ENCODE measurements at places on chromosomes 7 and 10.

GRCh38 chr10:103855852-103856796, 748 bp upstream of the SH3PXD2A start:
- DNase-seq: no peak

- DNase-seq: no peak
Measured at GRCh38 chr7:55172161-55172560, 153.3 kb downstream of the EGFR start.

DNA sequence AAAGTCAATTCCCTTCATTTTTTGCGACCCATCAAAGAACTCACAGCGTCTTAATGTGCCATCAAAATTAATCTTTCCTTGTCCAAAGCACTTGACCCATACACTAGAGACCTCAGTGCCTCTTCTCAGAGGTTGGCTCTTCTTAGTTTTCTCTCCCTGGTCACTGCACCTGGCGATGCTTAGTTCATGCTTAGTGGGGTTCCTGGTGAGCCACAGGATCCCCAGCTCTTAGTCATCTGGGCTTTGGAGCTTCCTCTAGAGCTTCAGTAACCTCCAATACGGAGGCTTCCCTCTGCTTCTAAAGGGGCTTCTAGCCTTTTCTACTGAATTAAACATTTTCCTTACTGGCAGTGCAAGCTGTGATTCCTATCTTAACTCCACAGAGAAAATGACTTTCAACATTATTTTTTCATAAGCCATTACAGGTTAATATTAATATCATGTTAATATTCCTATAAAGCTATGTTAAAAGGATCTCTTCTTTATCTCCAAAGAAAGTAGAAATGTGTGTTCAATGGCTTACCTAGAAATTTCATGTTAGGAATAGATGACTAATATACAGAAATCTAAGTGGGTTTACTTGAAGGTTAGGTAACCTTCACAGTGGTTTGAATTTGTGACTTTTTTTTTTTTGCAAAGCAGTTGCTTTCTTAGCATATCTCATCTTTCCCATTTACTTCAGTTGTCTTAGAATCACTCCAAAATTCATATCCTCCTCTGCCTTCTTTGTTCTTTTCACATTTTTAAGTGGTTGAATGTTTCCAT, 295.2 kb downstream of the CAMK1D start:
- no peak for DNase-seq

DNA sequence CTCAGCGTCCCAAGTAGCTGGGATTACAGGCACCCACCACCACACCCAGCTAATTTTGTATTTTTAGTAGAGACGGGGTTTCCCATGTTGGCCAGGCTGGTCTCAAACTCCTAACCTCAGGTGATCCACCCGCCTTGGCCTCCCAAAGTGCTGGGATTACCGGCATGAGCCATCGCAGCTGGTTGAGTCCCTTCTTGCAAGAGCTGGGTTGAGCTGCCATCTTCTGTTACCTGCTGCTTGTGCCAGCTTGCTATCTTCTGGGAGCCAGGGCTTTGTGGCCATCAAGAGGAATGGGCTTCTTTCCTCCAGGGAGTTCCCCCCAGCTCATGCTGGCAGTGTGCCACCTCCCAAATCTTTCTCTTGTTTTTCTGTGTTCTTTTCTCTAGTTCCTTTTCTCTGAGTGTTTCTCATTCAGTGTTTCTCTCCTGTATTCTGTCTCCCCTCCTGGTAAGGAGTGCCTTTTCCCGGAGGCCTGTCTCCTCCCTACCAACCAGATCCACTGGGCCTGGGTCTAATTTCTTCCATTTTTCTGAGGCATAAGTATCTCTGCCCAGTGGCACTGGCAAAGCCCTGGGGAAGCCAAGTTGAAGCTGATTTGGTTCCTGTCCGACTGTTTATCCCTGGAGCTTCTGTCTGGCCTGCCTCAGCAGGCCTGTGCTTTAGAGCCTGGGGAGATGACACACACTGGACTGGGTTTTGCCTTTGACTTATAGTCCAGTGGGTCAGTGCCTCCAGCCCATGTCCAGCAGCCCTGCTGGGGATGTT, 3.7 kb downstream of the DBNL start:
- DNase-seq: no peak

- no peak for DNase-seq
Measured at GRCh38 chr10:70565556-70566514, 36.7 kb downstream of the PRF1 start.

GRCh38 chr7:8618441-8619070, 185.1 kb downstream of the NXPH1 start:
- no peak for DNase-seq

DNA sequence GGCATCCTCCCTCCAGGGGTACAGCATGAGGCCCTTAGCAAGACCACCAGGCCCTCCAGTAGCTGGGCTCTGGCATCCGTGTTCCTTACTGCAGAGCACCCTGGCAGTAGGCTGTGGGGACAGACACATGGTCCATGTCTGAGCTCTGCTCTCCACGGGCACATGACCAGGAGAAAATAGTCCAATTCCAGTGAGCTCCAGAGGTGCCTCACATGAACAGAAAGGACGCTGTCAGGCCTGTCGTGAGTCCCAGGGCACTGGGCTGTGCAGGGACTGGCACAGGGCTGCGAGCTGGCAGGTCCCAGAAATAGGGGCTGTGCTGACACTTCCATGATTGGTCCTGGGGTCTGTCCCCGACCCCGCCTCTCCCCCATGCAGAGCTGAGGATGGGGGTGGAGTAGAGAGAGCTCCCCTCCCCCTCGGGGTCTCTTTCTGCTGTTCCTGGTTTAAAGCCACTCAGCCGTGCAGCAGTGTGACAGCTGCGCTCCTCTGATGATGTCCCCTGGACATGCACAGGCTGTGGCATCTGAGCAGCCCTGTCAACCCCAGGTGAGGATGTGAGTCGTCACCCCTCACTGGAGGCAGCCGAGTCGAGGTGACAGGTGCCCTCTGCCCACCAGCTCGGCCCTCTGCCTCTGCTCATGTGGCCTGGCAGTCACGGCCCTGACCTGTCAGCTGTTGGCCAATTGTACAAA, 25.2 kb upstream of the ZNF488 start:
- no peak for DNase-seq

- no peak for DNase-seq
Measured at GRCh38 chr7:158042156-158042880, 545.3 kb downstream of the PTPRN2 start.

DNA sequence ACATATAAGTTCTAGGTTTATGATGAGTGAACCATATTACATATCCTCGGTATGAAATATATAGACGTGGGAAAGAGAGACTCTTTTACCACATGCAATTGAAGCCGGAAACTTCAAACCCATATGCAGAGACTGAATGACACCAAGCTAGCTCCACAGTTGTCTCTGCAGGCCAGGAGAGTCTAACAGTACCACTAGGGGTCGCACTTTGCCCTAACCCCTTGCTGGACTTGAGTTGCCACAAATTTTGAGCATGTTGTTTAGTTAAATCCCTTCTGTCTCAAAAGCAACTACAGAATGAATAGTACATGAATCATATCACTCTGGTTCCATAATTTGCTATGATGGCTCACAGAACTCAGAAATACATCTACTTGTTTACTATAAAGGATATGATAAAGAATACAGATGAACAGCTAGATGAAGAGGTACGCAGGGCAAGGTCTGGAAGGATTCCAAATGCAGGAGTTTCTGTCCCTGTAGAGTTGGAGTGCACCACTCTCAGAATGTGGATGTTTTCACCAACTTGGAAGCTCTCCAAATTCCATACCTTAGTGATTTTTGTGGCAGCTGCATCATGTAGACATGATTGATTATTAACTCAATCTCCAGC, 112.4 kb upstream of the YAE1 start:
- DNase-seq: no peak

DNA sequence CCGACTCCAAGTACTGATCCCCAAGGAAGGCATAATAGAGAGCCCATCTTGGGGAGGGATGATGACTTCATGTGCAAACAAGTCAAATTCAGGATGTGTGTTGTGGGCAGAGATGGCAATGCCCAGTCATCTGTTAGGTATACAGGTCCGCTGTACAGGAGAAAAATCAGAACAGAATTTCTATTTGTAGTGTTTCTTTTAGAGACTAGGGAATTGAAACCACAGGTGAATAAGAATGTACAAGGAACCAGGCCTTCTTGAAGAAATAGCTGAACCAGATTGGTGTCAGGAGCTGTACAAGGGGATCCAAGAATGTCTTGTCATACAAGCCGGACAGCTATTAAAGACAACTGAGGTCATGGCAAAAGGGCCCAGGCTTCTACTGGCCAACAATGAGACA, 147.9 kb downstream of the PFKFB3 start:
- DNase-seq: no peak

DNA sequence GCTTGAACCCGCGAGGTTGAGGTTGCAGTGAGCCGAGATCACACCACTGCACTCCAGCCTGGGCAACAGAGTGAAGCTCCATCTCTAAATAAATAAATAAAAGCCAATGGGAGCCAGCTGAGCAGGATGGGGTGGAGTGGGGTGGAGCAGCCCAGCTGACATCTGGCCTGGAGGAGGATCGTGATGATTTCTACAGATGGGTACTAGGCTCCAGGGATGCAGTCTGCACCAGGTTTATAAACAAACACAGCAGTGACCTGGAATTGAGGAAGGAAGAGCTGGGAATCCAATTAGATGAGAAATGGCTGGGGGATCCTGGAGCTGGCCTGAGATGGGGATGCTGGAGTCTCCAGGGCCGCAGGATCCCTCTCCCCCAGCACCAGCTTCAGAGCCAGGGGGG, 7.3 kb upstream of the GRIFIN start:
- no peak for DNase-seq

- DNase-seq: no peak
Measured at GRCh38 chr7:38186593-38187314, 8.7 kb downstream of the STARD3NL start.

- no peak for DNase-seq
Measured at GRCh38 chr7:1844951-1845390, 174.9 kb downstream of the ELFN1 start.

- no peak for DNase-seq
Measured at GRCh38 chr7:106465704-106466468, 181.1 kb upstream of the NAMPT start.

GRCh38 chr7:84844771-84845170, 342.1 kb downstream of the SEMA3D start:
- DNase-seq: no peak

GRCh38 chr10:21173802-21174714, 276.9 kb upstream of the NEBL start:
- DNase-seq: no peak

DNA sequence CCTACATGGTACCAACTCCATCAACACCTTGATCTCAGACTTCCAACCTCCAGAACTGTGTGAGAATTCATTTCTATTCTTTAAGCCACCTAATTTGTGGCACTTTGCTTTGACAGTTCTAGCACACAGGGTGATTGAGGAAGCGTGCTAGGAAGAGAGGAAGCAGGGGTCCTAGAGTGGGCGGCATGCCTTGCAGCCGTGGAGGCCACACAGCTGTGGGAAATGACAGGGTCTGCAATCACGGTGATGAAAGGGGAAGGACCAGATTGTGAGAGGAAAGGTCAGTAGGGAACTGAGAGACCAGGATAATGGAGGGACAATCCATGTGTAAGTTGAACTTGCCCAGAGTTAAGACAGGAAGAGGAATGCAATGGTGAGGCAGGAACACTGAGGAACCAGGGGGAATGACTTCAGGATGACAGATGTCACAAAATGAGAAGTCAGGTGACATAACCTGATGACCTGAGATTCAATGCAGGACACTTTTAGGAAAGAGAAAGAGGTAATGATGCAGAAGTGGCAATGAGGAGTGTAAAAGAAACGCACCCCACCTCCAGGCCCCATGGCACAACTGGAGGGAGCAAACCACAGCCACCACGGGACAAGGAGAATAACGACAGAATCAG, 87.3 kb upstream of the PIK3CG start:
- DNase-seq: no peak

DNA sequence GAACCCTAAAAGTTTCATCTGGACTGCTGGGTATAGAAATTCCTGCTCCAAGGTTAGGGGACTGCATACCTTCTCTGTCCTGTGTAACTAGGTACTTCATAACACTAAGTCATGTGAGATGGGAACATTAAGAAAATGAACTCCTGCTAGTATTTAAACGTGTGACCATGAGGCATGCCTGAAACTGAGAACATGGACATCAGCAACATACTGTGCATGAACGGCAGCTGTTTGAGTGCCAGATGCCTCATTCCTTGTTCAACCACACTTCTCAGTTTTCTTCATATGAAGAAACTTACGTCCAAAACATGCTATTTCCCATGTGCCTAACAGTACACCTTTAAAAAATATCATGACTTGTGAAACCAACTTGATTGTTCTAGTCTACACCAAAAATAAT, 88.5 kb downstream of the CREM start:
- DNase-seq: no peak

GRCh38 chr10:17671307-17671706, 27.4 kb downstream of the STAM start:
- DNase-seq: no peak

DNA sequence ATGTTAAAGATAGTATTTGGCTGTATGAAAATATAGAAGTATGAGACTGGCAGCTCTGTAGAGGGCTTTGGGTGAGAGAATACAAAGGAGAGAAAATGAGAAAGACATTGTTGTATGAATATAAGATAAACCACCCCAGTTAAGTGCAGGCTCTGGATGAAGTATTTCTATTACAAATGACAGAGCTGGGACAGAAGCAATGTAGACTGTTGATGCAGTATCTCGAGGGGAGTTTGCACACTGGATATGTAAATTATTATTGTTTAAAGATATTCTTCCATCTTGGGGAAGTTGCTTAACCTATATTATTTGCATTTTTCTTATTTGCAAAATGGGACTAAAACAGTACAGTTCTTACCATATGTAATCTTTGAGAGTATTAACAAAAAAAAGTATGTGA, 31.5 kb downstream of the ENTPD1 start:
- no peak for DNase-seq

- no peak for DNase-seq
Measured at GRCh38 chr10:77648472-77648871, 10.9 kb upstream of the KCNMA1 start.

GRCh38 chr10:8431511-8431910, 377.0 kb downstream of the GATA3 start:
- DNase-seq: no peak

DNA sequence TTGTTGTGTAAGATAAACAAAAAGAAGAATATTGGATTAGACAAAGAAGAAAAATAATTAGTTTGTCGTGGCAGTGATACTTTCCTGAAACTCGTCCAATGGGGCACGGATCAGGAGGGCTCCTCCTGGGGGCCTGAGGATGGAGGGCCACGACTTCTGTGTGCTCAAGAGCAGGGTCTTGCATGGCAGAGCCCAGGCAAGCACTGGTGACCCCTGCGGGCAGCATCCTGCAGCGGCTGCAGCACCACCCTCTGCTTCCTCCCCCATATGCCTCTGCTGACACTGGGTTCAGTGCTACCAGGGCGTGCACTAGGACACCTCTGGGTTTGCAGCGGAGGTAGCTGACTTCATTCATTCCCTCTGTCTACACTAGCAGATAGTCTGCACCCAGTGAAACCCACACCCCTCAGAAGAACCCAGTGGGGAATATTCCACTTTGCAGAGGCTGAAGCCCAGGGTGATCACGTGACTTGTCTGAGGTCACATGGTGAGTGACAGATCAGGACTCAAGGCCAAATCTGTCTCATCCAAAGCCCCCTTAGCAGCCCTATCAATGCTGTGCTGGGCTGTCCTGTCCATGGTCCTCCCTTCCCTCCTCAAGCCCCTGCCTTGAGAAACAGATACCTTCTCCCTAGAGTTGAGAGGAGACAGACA, 375.5 kb downstream of the TCERG1L start:
- no peak for DNase-seq

Data from stimulated activated CD4-positive, alpha-beta T cell treated with anti-CD3 and anti-CD28 coated beads, Interleukin-15, amount 100 ng/mL, for 1 hour (primary cell).